ENCODE measurements at places on chromosomes 13 and 19.

DNA sequence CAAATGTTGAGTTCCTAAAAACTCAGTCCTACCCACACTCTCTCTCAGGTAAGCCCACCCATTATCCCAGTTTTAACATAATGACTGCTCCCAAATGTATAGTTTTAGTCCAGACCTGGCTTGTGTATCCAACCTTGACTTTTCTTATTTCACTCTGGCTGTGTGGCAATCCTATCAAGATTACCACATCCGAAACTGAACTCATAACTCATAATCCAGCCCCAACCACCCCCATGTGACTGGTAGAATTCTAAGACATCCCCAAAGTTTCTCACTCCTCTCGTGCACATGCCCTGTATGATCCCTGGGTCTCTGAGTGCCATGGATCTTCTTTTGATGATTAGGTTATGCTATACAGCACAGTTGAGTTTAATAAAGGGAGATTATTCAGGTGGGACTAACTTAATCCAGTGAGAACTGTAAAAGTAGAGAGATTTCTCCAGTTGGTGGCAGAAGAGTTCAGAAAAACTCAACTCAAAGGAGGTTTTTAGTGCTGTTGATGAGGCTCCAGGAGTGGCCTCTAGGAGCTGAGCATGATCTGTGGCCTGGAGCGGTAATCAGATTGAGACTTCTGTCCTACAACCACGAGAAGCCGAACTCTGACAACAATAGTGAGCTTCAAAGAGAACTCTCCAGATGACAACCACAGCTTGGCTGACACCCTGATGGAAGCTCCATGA, 413.4 kb downstream of the ZNF536 start:
- no peak for DNase-seq

GRCh38 chr13:42696191-42696590, 85.2 kb upstream of the FAM216B start:
- no peak for DNase-seq

- no peak for DNase-seq
These were observed 16.1 kb downstream of the LSM14A start for GRCh38 chr19:34188408-34188807.

- peak; percentile 52 for DNase-seq
These were observed 3.4 kb downstream of the DMKN start for GRCh38 chr19:35509861-35510625.

DNA sequence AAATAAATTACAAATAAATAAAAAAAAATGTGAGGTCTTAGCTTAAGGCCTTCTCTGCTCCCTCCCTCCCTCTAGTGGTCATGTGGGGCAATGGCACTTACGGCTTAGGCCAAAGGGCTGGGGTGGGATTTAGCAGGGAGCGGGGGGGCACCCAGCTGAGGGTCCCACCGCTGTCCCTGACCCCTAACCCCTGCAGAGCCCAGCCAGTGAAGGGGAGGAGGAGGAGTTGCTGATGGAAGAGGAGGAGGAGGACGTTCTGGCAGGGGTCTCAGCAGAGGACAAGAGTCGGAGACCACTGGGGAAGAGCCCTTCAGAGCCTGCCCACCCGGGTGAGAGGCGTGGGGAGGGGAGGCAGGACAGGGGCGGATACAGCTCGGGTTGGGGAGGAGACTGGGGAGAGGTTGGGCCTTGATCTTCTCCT, 9.3 kb downstream of the MPND start:
- peak; percentile 46 for DNase-seq

Measured in T-helper 1 cell (primary cell).